ENCODE measurements at places on chromosomes 11 and 22.

GRCh38 chr11:40129266-40129665, 1330.2 kb downstream of the LRRC4C start:
- no peak for DNase-seq

DNA sequence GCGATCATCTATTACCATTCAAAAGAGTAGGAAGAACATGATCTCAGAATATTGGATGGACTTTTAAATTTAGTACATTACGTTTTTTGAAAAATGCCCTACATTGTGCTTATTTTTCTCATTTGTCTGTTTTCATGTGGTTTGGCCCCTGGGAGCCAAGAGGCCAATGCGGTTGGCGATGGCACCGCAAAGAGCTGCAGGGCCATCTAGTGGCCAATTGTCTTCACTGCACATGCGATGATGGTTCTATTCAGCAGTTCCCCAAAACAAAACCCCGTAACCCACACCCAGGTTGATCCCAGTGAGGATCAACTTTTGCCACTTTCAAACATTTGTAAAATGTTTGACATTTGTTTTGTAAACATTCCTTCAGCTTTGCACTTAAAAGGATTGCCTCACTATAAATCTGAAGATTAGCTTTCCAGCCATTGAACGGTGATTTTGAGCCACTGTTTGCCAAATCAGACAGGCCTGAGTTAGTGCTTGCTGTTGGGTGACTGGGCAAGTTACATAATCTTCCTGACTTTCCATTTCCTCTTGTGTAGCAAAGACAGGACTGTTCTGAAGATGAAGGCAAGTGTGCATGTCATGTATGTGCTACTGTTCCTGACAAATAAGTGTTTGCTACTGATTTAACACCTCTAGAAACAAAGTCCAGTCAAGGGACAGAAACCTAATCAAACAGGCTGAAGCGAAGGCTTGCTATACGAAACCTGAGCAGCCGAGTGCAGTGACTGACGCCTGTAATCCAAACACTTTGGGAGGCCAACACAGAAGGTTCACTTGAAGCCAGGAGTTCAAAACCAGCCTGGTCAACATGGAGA, 29.2 kb upstream of the XBP1 start:
- peak; percentile 75 for DNase-seq

DNA sequence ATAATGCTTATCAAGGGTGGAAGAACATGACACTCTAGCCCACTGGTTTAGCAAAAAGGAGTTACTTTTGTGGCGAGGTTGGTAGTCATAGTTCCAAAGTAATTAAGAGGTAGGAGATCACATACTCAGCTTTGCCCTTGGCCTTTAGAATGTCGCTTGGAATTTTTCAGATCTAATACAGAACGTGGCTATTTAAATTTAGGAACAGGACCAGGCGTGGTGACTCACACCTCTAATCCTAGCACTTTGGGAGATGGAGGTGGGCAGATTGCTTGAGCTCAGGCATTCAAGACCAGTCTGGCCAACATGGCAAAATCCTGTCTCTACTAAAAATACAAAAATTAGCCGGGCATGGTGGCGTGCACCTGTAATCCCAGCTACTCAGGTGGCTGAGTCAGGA, 26.1 kb upstream of the ZNRF3 start:
- DNase-seq: no peak

- no peak for DNase-seq
Measured at GRCh38 chr11:38481391-38481790, 1883.4 kb upstream of the RAG2 start.

DNA sequence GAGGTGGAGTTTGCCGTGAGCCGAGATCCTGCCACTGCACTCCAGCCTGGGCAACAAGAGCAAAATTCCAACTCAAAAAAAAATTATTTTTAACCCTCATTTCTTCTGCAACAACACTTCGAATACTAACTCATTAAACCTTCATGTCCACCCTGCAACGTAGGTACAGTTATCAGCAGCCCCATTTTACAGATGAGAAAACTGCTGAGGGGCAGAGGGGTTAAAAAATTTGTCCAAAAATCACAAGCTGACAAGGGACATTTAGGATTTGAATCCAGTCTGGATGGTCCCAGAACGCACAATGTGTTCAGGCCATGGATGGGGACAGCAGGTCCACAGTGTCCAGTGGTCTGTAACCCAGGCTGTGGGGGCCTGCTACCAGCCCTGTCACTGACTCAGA, 29.0 kb downstream of the RHOD start:
- no peak for DNase-seq

- DNase-seq: no peak
Measured at GRCh38 chr11:14773755-14774154, 118.3 kb downstream of the CYP2R1 start.

DNA sequence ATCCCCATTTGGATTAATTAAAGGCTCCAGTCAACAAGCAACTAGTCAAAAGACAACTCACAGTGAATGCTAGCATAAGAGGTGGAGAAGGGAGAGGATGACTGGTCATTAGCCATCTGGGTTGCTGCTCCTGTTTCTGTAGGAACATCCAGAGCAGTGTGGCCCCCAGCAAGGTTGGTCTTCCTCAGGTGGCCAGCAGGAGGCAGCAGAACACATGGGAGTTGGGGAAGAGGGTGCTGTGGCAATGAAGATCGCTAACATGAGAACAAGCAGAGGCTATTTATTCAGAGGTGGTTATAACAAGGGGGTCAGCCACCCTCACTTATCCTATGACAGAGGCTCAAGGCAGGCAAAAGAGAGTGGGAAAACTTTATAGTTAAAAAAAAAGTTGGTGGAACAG, 21.3 kb downstream of the IZUMO1R start:
- DNase-seq: no peak

DNA sequence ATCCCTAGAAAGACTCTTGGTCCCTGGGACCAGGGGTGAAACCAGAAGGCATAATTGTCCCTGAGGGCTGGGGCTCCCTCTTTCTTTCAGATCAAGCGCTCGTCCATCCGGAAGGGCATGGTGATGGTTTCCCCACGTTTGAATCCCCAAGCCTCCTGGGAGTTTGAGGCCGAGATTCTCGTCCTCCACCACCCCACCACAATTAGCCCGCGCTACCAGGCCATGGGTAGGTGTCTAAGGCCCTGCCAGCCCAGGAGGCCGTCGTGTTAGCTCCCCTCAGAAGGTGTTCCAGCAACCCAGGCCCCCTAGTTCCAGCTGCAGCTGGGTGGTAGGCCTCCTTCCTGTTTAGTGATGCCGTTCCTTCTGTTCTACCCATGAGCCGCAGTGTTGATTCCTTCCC, 21.4 kb downstream of the GTPBP1 start:
- DNase-seq: peak; percentile 19

DNA sequence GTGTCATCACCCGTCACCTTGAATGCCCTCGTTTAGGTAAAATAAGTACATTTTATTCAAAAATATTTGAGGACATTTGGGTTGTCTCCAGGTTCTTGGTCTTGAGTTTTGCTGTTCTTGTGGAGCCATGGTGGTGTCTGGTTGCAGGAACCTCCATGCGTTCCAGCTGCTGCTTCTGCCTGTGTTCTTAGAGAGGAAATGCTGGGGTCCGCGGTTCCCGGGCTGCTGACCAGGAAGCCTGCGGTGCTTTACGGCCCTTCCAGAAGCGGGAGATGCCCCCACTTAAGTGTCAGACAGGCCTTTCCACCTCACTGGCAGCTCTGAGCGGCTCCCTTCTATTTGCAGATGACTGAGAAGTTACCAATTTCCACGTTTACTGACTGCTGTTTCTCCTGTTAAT, 66.8 kb downstream of the LRP5 start:
- DNase-seq: no peak

DNA sequence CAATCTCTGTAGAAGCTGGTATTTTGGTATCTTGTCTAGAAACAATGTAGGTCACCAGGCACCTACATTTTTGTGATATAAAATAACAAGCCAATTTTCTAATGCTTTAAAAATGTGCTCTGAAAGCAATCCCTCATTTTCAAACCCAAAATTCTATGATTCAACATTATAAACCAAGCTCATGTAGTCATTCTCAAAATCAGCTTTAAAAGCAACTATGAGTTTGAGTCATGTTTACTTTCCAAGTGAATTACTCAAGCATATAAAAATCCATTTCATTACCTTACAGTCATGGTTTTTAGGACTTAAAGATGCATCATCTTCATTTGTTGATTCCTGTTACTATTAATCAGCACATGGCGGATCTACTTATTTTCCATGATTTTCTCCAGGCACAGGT, 216.4 kb downstream of the GRM5 start:
- no peak for DNase-seq

DNA sequence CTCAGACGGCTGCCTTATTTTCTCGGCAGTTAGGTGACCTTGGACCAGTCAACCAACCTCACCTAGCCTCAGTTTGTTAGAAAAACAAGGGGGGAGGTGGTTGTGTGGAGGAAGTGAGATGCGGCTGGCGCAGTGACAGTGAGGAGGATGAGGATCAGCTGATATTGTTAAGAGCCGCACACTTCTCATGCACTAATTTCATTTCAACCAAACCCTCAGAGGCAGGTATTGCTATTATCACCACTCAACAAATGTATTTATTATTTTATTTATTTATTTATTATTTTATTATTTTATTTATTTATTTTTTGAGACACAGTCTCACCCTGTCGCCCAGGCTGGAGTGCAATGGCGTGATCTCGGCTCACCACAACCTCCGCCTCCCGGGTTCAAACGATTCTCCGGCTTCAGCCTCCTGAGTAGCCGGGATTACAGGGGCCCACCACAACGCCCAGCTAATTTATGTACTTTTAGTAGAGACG, 2.1 kb downstream of the LGALS1 start:
- no peak for DNase-seq

- DNase-seq: no peak
Measured at GRCh38 chr11:33013755-33014154, 1.9 kb upstream of the DEPDC7 start.

DNA sequence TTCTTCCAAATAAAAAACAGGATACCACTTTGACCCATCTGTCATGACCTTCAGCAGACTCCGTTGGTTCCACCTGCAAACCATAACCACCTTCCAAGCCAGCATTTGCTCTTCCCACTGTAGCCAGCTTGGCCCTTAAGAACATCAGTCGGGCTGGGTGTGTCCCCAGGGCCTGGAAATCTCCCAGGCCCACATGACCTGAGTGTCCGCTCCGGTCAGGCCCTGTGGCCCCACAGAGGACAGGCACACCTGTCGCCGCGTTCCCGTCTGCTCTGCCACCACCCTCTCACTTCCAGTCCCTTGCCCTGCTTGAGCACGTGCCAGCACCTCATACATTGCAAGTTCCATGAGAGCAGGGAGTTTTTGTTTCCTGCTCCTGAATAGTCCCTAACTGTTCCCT, 65.7 kb upstream of the PITPNB start:
- no peak for DNase-seq

- no peak for DNase-seq
Measured at GRCh38 chr11:65541093-65541982, 16.5 kb downstream of the SCYL1 start.

GRCh38 chr11:44883277-44883676, 67.4 kb downstream of the TP53I11 start:
- DNase-seq: no peak

GRCh38 chr22:44618400-44618799, 83.6 kb upstream of the PRR5 start:
- no peak for DNase-seq

GRCh38 chr11:64591257-64592233, 525 bp downstream of the SLC22A12 start:
- DNase-seq: no peak

GRCh38 chr11:57131080-57131790, 50.5 kb upstream of the LRRC55 start:
- DNase-seq: no peak

DNA sequence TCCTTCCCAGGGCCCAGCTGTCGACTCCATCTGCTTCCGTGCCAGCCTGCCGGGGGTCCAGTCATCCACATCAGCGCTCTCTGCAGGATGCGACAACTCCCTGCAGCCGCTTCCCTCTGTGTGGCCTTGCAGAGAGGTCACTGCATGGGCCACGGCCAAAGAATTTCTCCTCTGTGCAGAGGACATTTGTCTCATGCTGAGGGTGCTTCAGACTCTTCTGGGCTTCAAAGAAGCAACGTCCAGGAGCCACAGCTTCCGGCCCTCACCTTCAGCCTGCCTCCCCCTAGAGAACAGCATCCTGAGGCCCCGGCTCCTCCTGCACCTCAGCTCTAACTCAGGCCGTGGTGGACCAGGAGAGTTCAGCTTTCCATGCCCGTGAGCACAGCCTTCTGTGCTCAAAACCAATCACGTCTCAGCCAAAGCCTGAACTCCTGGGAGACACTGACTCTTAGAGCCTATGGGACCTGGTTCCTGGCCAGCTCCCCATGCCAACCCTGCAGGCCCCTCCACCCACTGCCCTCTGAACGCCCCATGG, 258.9 kb downstream of the BRD1 start:
- peak; percentile 47 for DNase-seq

Data from breast epithelium (tissue), 4 donors.